ENCODE measurements at places on chromosomes 11 and 22.

DNA sequence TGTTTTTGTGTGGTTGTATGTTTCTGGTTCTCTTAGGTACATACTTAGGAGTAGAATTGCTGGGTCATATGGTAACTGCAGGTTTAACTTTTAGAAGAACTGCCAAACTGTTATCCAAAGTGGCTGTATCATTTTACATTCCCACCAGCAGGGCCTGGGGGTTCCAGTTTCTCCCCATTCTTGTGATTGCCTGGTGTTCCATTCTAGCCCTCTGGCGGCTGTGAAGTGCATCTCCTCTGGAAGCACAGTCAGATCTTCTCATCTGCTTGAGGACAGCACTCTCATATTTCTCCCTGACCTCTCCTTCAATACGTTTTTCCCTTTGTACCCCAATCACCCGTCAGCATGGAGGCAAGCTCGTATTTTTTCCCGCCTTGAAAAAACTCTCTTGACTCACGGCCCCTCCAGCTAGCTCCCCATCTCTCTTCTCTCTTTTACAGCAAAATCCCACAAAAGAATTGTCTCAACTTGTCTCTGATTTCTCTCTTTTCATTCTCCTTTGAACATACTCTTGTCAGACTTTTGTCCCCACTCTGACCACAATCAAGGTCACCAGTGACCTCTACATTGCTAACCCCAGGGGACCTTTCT is 56.8 kb upstream of the THY1 start:
- DNase-seq = no peak

DNA sequence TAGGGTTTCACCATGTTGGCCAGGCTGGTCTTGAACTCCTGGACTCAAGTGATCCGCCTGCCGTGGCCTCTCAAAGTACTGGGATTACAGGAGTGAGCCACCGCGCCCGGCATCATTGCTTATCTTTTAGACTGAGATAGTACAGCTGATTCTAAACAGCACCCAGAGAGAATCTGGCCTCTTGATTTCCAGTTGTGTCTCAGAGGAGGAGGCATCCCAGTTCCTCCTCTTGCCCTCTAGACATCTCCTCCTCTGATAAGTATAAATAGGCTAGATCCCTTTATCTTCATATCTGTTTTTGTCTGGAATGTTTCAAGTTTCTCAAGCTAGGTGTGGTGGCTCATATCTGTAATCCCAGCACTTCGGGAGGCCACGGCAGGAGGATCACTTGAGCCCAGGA is 7.0 kb downstream of the MARK2 start:
- no peak for DNase-seq

GRCh38 chr11:129489249-129489648 is 113.6 kb downstream of the BARX2 start:
- DNase-seq = no peak

DNA sequence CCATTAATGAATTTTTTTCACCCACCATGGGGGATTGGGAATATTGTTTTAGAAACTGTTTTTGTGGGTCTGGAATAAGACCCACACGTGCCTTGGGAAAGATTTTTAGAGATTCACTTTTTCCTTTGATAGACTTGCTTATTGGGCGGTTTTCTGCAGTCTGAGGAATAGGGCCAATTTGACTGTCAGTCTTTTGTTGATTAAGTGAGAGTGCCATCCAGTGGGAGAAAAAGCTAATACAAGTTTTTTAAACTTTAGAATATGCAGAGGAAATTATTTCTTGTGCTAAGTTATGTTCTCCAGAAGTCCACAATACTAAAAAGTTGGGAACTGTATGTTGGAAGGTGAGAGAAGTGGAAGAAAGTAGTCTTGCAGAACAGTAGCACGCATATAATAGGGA is 56.1 kb downstream of the PRMT3 start:
- DNase-seq = no peak

- no peak for DNase-seq
These were observed 401.0 kb downstream of the TBC1D22A start for GRCh38 chr22:47163481-47163855.

- no peak for DNase-seq
These were observed 39.5 kb downstream of the CHRDL2 start for GRCh38 chr11:74691755-74692154.

DNA sequence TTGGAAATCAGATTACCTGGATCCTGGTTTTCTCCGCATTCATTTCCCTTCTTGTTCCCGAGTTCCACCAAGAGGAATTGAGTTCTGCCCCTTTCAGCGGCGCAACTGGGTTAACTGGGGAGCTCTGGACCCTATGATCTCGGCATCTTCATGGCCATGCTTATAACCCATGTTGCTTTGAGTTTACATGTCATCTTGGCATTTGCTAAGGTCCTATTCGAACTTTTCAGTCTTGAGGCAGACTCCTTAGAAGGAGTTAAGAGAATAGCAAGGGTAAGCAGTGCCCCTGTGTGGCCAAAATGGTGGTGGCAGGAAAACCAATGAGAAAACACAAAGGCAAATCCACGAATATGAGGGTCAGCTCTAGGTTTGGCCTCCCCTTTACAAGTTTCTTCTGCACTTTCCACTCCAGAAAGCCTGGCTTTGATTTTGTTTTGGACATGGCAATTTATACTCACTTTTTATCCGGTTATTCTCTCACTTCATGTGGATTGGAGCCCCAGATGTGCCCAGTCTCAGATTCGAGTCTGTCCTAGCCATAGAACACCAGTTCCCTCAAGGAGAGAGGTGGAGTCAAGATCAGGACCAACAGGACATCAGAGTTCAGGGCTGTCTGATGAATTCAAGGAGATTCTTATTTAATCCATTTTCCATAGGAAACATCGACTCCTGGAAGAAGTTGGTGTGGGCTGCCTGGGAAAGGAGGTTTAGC is 55.3 kb upstream of the FBXO3 start:
- DNase-seq = peak; percentile 40

- DNase-seq = no peak
These were observed 102.6 kb downstream of the SNX19 start for GRCh38 chr11:130813638-130814037.

DNA sequence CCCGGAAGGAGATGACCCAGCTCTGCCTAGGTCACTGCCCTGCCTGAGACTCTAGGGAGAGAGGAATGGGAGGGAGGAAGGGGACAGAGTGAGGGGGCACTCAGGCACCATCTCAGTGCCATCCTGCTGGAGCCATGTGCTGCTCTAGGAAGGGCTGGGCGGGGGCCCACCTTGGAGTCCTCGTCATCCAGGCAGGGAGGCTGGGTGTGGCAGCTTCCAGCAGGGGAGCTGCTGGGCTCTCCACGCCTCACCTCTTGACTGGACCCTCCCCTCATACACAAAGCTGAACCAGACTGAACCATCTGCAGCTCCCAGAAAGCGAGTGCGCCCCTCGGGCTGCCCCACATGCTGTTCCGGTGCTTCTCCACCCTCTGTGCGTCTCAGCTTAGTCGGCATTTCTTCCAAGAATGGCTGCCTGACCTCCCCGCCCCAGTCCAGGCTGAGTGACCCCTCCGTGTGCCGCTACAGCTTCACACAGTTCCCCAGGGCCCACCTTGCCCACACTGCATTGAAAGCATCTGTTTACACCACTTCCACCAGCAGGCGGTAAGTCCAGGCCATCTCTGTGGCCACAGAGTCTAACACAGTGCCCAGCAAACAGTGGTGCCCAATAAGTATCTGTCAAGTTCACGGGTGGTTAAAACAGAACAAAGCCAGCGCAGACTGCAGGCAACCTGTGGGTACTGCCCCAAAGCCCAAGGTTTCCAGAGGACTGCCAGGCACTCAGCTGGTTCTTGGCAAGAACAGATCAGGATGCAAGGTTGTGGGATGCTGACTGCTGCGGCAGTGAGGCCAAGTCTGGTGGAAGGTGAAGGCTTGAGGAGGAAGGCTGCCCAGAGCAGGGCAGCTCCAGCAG is 9.4 kb upstream of the TRIM29 start:
- no peak for DNase-seq

DNA sequence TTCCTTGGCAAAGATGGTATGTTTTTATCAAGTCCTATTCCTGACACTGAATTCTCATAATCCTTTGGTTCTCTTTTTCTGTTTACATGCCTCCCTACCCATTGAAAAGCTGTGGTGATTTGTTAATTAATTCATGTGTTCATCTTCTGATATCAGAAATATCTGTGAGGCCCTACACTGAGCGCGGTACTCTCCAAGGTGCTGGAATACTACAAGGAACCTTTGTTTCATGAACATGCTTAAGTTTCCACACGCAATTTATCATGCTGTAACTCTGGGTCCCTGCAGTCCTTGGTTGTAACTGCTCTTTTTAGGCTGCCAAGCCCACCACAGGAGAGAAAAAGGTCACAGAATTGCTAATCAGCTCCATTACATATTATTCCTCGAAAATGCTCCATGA is 331.8 kb downstream of the FAT3 start:
- no peak for DNase-seq

GRCh38 chr11:45945397-45945999 is 23.0 kb downstream of the LARGE2 start:
- no peak for DNase-seq

GRCh38 chr22:20118300-20119020 is 1.4 kb upstream of the TRMT2A start:
- DNase-seq = no peak
